CD4-positive, alpha-beta T cell (primary cell): ENCODE measurements at places on chromosomes 16 and 17.
A peak's percentile ranks its signal among the peaks of the same experiment; 100 is the strongest.

GRCh38 chr17:79792341-79792871 is 4.5 kb downstream of the CBX8 start:
- DNase-seq = no peak

DNA sequence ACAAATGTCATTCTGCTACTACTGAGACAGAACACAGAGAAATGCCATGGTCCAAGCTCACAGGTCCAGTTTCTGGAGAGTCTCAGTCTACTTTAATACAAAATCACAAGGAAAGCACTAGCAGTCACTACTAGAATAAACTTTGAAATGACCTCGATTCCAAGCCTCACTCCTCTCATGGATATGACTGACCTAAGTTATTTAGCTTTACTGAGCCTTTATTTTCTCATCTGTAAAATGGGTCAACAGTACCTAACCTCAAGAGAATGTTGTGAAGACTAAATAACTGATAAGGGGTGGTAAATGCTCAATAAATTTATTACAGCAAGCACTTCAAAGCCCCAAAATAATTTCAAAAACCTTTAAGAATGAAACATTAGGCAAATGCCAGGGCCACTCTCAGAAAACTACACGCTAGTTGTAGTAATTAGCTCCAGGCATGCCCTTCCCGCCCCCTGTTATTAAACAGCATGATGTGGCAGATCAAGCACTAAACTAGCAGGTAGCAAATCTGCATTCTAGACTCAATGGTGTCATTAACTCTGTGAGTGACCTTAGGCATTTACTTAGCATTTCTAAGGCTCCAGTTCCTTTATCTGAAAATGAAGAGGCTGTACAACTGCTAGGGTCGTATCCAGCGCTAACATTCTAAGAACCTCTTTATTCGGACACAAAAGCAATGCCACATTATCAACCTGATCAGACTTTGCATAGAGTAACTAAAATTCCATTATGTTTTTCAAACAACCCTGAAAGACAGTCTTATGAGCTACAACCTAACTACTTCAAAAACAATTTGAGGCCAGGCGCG is 8.4 kb downstream of the GSPT1 start:
- no peak for DNase-seq

GRCh38 chr16:67939507-67940445 is 3.1 kb upstream of the PSMB10 start:
- no peak for DNase-seq

DNA sequence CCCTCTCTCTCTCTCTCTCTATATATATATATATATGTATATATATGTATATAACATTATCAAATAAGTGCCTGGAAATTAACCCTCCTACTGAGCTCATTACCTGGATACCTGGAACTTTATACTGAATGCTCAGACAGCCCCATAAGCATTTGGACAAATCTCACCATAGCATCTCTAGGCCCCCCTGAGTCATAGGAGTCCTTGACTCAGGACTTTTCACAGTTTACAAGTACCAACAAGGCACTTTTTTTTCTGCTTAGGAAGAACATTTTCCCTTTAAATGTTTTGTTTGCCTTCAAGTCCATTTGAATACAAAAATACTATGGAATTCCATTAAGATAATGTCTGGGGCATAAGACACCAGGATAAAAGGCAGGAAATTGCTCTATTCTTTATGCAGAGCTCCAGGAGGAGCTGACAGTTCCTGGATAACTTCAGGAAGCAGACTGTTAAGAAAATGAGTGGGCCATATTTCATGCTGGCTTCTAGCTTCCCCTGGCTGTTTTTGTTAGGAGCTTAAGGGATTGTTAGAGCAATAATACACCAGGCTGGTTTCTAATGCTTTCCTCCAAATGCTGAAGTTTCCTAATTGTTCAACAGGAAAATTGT is 171.7 kb upstream of the ASIC2 start:
- no peak for DNase-seq

DNA sequence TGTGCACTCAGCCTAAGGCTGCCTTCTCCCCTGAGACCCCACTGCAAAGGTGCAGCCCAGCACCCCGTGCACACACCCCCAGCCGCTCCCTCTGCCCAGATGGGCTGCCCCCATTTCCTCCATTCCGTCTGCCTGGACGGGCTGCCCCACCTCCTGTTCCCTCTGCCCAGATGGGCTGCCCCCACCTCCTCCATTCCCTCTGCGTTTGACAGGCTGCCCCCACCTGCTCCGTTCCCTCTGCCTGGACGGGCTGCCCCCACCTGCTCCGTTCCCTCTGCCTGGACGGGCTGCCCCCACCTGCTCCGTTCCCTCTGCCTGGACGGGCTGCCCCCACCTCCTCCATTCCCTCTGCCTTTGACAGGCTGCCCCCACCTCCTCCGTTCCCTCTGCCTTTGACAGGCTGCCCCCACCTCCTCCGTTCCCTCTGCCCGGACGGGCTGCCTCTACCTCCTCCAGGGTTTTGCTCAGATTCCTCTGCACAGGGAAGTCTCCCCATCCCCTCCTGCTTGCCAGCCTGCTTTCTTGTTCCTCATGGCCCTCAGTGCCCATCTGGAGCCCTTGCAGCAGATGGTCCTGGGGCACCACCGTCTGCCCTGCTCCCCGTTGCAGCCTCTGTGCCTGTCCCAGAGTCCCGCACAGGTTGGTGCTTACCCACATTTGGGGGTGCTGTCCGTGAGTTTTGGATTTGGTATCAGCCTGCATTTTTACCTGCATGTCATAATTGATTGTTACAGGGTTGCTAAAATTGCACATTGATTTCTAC is 23.4 kb upstream of the IL17C start:
- DNase-seq = no peak

GRCh38 chr17:72613396-72613795 is 479.1 kb downstream of the SLC39A11 start:
- DNase-seq = no peak

GRCh38 chr17:50265212-50265611 is 9.1 kb upstream of the TMEM92 start:
- no peak for DNase-seq

- DNase-seq = no peak
Measured at GRCh38 chr17:65160516-65160915, 23.3 kb downstream of the RGS9 start.

DNA sequence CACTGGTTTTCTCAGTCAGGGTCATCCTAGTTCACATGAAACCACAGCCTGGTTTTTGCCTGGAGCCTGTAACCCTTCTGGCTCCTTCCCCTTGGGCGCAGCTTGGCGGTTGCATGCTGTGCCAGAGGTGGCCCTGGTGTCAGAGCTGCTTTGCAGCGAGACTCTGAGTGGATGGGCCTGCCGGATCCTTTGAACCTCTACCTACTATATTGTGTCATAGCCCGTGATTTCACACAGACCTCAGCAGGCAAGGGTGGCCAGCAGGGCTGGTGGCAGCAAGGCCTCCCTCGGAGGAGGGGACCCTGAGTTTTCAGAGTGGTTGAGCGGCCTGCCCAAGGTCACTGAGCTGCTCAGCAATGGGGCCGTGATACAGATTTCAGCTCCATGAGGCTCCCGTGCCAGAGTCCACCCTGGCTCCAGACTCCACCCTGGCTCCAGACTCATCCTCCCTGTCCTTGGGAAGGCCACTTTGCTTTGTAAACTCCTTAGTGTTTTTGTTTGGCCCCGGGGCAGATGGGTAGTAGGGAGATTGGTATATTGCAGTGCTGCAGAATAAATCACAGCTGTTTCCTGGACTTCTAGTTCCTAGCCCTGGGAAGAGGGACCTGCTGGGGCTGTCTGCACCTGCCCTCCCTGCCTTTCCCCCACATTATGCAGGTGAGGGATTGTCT is 9.7 kb downstream of the MPRIP start:
- no peak for DNase-seq

- no peak for DNase-seq
Measured at GRCh38 chr16:87223656-87224248, 93.4 kb downstream of the C16orf95 start.

GRCh38 chr16:54080524-54081008 is 206.0 kb downstream of the IRX3 start:
- DNase-seq = no peak

- peak; percentile 26 for DNase-seq
Measured at GRCh38 chr16:67936124-67936879, at the start of gene PSMB10. PSMB10 (minus strand) TSS chr16:67936850; CDS start chr16:67936749, 101 bp downstream.

DNA sequence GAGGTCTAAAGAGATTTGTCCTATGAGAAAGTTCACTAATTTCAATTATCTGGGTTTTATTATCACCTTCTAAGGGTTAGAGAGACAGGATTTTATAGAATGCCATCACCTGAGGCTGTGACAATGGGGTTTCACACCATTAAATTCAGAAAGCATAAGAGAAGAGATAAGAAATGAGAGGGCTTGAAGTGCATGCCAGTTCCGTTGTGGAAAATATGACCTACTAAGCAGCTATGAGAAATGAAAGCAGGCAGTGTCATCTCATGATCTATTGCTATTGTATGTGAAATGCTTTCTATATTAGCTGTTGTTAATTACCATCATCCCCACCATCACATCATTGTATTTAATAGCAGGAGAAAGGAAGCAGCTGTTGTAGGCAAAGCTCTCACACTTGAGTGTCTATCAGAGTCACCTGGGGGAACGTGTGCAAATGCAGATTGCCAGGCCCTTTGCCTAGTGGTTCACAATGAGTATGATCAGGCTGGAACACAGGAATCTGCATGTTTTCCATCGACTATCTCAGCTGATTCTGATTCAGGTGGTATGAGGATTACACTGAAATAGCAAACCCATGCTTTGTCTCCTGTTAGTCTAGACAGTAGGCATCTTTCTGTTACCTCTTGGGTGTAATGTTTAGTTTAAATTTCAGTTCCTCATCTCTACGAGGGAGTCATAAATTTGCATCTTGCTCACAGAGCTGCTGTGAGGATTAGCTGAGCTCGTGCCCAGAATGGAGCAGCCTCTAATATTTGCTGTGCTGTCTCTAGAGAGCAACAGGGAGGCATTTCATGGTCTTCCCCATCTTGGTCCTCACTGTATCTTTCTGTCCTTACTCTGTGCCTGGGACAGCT is 256.4 kb downstream of the CDH13 start:
- DNase-seq = no peak

DNA sequence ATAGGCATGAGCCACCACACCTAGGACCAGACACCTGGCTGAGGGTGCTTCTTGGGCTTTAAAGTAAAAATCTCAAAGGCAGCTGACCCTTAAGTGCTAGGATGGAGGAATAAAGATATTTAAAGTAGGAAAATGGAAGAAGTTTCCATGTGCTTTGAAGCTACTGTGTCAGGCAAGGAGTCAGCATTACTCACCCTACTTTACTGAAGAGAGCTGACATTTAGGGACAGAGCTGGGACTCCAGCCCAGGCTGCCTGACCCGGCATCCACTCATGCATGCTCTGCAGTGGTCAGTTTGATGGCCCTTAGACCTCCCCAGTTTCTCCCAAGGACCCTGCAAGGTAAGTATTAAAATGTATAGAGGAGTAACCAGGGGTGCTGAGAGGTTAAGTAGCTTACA is 124.7 kb upstream of the PLCG2 start:
- DNase-seq = no peak

GRCh38 chr17:44417553-44417952 is 28.1 kb upstream of the ITGA2B start:
- DNase-seq = no peak

- no peak for DNase-seq
Measured at GRCh38 chr17:12985431-12986293, 32.2 kb downstream of the ELAC2 start.

- DNase-seq = no peak
Measured at GRCh38 chr17:77462553-77463497, 322.1 kb downstream of the SEC14L1 start.

DNA sequence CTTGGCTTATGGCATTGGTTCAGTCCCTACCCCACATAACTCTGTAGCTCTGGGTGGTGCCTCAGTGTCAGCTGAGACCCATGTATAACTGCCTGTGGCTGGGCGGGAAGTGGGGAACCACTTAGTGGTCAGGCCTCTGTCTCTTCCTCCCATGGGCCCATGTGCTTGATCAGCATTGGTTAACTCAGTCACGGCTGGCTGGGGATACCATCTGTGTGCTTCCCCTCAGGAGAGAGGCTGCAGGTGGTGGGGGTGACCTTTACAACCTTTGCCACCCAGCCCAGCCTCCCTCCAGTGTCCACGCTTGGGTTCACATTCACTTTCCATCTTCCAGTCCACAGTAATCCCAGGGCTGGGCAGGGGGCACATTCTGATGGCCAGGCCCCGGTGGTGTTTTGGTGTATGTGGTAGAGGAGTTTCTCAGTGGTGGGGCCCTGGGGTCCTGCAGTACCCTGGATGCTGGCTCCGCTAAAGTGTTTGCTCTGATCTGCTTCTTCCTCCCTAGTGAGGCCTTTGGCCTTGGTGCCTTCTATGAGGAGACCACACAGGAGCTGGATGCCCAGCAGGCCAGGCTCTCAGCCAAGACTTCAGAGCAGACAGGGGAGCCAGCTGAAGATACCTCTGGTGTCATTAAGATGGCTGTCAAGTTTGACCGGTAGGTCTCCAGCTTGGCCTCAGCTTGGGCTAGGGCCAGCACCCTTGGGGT is 10.2 kb upstream of the NFATC3 start:
- DNase-seq = peak; percentile 24

GRCh38 chr17:79993390-79994227 is 42.1 kb downstream of the TBC1D16 start:
- DNase-seq = peak; percentile 75
